HL-60 (cell line): ENCODE measurements at places on chromosomes 7 and 10.

- no peak for DNase-seq
Observed at GRCh38 chr7:83270407-83270806, 107.7 kb upstream of the PCLO start.

- no peak for DNase-seq
Observed at GRCh38 chr10:131825960-131826650, 74.7 kb upstream of the PPP2R2D start.

DNA sequence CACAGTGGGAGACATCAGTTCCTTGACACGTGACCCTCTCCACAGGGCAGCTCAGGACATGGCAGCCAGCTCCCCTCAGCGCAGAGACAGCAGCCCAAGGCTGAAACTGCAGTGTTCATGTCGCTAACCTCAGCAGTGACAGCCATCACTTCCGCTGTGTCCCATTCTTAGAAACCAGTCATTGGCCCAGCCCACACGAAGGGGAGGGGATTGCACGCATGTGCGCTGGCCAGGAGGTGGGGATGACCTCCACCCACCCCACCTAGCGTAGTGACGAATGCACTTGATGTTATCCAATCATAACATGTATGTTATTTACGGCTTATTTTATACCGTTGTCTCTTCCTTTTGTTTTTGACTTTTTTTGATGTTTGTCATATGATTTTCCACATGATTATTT lies 36.9 kb upstream of the EGFR start:
- no peak for DNase-seq

DNA sequence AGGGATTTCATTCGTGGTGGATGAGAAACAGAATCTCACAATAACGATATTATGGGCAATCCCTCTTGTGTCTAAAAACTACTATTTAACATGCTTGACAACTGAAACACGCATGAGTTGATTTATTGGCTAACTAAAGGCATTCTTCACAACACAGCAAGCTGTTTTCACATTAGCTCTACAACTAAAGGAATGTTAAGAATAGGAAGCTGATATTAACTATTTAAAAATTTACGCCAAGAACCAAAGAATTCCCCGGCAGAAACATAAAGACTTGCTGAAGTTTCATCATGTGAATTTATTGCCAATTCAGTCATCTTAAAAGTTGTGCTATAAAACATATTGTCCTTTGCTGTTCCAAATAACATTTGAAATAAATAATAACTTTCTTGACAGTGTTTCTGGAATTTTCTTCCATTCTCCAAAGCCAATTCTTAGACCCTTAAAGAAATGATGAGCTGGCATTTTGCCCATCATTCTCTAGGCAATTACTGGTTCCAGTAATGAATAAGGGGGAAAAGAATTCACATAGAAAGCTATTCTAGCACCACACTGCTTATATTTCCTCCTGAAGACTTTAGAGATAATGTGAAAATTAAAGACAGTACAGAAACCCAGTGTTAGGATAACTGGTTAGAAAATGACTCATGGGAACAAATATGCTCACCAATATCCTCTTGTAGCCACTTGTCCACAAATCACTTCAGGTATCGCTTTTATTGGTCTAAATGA lies 233.1 kb downstream of the PARD3 start:
- no peak for DNase-seq

- no peak for DNase-seq
Observed at GRCh38 chr7:132490474-132490873, 85.8 kb downstream of the PLXNA4 start.

GRCh38 chr10:7587168-7587864 lies 79.5 kb downstream of the ITIH5 start:
- DNase-seq = no peak

- no peak for DNase-seq
Observed at GRCh38 chr10:27815261-27815660, 69.6 kb upstream of the MKX start.

DNA sequence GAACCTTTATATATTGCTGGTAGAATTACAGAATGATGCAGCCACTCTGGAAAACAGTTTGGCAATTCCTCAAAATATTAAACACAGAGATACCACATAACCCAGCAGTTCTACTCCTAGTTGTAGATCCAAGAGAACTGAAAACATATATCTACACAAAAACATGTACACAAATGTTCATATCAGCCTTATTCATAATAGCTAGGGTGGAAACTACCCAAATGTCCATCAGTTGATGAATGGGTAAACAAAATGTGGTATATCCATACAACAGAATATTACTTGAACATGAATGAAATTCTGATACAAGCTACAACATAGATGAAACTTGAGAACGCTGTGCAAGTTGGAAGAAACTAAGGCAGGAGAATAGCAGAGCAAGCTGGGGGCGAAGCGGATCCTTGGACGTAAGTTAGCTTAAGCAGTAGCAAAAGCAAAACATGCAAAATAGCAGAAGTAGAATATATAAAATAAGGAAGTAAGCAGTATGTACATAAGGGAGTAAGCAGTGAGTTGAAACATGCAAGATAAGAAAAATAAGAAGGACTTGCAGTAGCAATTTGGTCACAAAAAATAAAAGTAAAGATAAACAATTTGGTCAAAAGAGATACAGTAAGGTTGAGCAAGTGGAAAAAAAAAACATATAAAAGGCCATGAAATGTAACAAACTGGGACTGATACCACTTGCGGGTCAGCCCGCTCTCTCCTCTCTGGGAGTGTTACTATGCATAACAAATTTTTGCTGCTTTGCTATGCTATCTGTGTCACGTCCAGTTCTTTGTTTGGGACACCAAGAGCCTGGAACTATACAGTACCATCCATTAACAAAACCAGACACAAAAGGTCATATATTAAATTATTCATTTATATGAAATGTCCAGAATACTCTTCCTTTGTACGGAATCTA lies 18.0 kb upstream of the HILPDA start:
- DNase-seq = peak; percentile 67

DNA sequence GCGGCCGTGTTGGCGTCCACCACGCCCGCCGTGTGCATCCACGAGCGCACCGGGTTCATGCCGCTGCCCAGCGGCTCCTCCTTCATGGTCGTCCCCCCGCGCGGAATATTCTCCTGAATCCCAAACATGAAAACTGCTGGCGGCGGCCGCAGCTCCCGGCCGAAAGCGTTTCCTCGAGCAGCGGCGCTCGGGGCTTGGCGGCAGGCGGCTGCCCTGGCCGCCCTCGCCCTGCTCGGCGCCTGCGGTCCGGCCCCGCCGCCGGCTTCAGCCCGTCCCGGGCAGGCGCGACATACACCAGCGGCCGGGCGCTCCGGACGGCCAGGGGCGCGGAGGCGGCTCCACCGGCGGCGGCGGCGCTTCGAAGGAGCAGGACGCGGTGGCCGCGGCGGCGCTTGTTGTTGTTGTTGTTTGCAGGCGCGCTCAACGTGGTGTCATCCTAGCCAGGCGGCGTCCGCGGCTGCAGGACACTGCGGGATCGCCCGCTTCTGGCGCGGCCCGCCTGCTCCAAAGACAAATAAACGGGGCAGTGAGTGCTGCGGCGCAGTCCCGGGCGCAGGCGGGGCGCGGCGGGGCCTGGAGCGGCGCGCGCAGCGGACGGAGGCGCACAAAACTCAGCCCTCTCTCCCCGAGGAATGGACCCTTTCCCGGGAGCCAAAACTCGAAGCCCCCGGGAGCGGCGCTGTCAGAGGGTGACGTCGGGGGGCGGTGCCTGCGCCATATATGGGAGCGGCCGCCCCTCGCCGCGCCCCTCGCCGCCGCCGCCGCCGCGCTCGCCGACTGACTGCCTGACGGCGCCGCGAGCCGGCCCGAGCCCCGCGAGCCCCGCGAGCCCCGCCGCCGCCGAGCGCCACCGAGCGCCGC lies at the start of gene EBF3:
Gene EBF3 (minus strand): TSS at position 634 of the 861 bp plus-strand sequence. CDS start 506 bp downstream, at position 128.
- DNase-seq = no peak

DNA sequence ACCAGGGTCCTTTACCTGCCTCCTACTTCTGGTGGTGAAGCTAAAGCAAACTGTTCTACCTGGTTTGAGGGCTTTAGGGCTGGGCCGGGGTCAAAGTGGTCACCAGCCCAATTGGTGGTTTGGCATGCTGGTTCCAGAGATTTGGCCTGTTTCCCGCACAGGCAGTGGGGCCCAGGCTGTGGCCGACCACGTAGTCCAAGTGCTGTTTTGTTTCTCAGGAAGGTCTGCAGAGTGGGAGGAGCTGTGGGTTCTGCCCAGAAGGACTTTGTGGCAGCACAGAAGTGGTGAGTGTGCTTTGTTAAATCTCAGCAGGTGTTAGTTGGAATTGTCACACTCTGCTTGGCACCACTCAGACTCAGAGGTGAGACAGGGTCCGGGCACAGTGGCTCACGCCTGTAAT lies 85.8 kb downstream of the MKX start:
- no peak for DNase-seq

DNA sequence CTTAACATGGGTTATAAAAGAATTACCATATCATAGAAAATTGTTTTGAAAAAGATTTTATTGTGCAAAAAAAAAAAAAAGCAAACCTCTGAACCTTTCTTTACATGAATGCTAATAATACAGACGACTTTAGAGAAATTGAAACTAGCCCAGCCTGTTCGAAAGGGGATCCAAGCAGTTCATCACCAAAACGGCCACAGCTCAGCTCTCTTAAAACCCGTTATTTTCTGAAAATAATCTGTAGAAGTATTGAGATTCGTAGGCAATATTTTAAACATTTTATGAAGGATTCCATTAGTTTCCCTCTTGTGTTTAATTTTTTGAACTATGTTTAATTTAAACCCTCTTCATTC lies 9.9 kb upstream of the GSAP start:
- no peak for DNase-seq

DNA sequence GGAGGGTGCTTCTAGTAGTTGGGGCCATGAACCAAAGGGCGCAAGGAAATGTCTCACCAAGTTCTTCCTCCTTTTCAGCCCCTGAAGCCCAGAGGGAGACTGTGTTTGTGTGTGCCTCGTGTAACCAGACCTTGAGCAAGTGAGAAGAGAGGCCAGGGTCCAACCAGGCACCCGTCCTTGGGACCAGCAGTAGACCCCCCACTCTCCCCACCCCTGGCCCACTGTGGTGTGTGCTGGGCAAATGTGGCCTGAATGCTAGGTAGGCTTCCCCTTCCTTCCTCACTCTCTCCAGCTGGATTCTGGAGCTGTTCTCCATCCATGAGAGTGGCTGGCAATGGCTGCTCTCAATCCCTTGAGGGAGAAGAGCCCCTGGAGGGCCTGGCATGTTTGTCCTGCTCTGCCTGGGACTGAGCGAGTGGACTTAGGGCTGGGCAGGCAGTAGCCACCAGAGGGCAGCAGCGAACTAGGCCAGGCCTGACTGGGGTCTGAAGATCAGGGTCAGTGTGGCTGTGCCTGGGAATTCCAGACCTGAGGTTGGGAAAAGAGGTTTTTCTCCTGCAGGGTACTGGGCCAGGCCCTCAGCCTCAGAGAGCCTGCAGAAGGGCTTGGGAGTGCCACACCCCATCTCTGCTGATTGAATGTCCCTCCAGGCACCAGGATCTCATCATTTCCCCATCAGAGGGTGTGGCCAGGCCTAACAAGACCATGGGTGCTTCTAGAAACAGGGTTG lies 12.5 kb downstream of the SFRP5 start:
- peak; percentile 34 for DNase-seq

- DNase-seq = no peak
Observed at GRCh38 chr10:132701099-132701845, 84.7 kb downstream of the NKX6-2 start.

DNA sequence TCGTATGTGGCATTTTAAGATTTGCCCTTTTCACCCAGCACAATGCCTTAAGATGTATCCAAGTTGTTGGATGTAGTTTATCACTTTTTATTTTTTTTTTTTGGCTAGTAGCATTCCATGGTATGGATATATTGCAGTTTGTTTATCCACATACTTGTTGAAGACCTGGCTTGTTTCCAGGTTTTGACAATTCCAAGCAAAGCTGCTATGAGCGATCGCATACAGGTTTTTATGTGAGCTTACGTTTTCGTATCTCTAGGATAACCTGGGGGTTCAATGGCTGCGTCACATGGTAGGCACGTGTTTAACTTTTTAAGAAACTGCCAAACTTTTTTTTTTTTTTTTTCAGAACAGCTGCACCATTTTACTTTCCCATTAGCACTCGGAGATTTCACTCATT lies 32.2 kb downstream of the BAIAP2L1 start:
- no peak for DNase-seq

- no peak for DNase-seq
Observed at GRCh38 chr7:95240921-95241320, 83.4 kb downstream of the PON1 start.

GRCh38 chr7:93914581-93915066 lies 6.9 kb upstream of the GNG11 start:
- DNase-seq = no peak

- no peak for DNase-seq
Observed at GRCh38 chr7:130272381-130273080, 5.9 kb downstream of the CPA2 start.

DNA sequence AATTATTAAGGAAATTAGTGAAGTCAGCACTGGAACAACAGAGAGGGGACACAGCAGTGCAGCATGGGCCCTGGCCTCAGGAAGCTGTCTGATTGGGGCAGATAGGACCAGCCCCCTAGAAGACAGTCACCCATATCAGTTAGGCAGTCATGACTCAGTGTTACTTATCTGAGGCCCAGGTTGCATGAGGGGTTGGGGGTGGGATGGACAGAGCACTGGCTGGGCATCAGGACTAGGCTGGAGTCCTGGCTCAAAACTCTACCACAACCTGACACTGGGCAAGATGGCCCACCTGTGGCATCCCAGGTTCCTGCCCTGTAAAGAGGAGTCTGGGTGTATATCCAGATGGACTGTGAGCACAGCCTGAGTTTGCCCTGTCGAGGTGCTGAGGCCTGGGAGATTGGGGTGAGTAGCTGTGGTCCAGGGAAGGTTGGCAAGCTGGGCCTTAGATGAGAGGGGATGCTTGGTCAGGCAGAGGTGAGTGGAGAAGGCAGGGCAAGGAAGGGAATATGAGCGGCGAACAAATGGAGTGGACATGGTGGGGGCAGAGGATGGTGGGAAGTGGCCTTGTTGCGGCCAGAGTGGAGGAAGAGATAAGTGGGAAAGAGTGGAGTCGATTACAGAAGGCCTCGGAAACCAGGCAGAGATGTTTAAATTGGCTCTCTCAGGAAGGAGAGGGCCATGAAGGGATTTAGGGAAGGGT lies 37.5 kb downstream of the HK1 start:
- no peak for DNase-seq

DNA sequence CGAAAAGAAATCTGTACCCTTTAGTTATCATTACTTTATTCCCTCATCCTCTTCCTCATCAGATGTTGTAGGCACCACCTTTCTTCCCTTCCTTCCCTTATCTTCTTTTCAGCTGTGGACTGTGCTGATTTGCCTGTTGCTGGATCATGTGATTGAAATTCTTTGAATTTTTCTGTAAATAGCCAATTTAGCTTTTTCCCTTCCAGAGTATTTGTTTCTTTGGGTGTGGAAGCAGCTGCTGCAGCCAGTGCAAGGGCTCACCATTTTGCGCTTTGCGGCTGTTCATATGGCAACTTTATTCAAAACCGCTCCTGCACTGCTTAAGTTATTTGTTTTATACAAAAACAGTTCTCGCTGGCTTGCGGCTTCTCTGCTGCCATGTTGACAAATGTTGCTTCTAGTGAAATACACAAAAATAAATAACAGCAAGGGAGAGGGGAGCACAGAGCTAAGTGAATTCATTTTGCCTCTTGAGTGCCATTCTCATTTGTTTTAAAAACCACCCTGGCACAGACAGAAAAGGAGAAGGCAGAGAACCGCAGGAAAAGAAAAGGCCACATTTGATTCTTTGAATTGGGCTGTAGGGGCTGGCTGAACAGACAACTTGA lies 151.2 kb downstream of the AUTS2 start:
- no peak for DNase-seq

GRCh38 chr7:116528008-116528789 lies 3.4 kb downstream of the CAV1 start:
- DNase-seq = no peak

- no peak for DNase-seq
Observed at GRCh38 chr7:96992192-96993005, 13.0 kb upstream of the DLX6 start.

GRCh38 chr7:92695308-92696261 lies 105.4 kb upstream of the FAM133B start:
- DNase-seq = no peak
